RWPE1 (cell line): ENCODE measurements at places on chromosomes 5 and 9.

- peak; percentile 20 for DNase-seq
These were observed 322.3 kb downstream of the ASTN2 start for GRCh38 chr9:117092582-117092981.

- no peak for DNase-seq
These were observed 4.6 kb downstream of the TGFBR1 start for GRCh38 chr9:99109522-99109921.

GRCh38 chr9:32551276-32552051, 663 bp upstream of the SMIM27 start:
- DNase-seq: peak; percentile 58

DNA sequence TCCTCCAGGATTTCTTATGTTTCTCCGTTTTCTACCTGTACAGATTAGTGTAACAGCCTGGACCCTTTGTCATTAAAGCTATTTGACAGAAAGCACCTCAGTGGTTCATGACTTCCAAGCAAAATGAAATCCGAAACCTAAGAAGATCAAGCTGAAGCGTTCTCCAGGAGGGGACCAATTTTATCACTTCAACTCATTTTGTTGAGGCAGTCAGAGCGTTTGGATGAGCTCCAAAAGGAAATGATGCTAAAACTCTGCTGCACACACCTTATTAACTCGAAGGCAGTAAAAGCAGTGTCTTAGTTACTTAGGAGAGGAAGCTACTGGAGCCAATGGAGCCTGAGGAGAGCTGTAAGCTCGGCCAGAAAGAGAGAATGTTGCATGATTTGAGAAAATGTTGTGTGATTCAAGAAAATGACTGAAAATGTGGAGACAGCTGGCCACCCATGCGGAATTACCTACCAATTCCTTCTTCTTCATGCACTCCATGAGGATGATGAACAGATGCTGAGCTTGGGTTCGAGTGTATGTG, 346.7 kb upstream of the KLF9 start:
- no peak for DNase-seq

DNA sequence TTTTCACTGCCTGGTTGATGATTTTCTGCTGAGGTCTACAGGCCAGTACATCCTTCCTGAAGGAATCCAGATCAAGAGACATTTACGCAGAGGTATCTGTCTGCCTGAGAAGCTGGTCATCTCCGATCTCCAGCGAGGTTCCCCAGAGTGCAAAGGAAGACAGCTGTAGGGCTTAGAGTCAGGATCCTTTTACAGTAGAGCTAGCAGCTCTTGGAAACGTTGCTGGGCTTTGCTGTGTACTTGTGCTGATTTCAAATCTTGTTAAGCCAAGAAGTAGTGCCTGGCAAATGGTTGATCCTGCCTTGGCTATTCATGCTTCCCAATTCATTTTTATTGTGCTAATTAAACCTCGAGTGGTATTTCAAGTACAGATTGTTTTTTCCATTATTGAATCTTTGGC, 48.9 kb downstream of the NTRK2 start:
- DNase-seq: no peak

- no peak for DNase-seq
These were observed 45.4 kb upstream of the TDRD7 start for GRCh38 chr9:97366476-97366875.

GRCh38 chr9:31582071-31582470, 802.4 kb upstream of the ACO1 start:
- DNase-seq: no peak

DNA sequence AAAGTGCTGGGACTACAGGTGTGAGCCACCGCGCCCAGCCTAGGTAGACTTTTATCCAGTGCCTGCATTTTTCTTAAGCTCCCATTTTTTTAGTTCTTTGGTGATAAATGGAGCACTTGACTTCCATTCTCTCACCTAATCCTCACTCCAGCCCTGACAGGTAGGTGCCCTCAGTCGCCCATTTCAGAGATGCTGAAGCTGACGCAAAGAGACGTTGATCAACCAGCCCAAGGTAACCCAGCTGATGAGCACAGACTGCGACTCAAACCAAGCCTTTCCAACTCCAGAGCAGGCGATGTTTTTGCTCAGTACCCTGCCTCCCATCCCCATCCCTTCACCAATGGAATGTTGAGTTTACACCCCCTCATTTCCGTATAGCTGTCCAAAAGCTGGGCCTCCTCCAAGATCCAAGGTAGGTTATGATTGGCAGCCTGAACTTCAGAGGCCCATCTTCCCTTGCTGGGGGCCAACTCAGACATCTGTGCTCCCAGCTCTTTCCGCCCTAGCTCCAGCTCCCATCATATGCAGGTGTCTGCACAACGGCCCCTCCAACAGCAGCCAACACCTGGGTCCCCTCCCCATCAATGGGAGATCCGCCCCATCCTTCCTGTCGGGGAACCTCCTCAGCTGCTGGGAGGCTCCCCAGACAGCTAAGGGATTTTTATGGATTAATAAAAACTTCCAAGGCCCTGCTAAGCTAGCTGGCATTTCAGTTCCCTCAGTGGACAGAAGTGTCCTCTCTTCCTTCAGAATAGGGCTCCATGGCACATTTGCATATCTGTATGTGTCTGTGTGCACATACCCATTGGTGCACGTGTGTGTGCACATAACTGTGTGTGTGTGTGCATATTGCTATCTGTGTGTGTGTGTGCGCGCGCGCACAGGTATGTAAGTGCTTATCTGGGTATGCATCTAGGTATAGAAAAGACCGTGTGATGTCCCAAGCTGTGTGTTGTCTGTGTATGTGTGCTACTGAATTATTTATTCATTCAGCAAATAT, 39.3 kb upstream of the VDAC1 start:
- DNase-seq: no peak

DNA sequence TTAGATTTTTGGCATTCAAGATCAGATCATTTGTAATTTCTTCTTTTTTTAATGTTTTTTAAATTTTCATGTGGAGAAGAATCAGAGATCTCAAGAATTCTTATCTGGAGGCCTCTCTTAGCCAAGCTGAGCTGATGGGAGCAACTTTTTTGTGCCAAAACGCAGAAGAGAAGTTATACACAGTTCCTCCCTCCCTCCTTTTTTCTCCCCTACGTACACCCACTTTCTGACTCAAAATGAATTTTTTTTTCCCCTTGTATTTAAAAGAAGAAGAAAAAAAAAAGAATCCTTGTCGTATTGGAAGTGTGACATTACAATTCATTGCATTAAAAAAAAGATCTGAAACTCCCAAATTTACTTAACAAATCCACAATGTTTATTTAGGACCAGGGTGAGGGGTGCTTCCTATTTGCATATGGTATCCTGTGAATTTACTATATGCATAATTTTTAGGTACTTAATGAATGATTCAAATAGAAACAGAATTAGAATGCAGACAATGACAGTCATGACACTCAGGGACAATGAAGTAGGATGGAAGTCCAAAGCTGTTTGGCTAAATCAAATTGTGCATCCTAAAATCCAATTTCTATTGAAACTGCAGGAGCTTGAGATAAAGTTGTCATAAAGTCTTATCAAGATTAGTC, 54.4 kb downstream of the EBF1 start:
- no peak for DNase-seq

- DNase-seq: peak; percentile 39
These were observed 466.4 kb downstream of the ZNF608 start for GRCh38 chr5:124280079-124280478.

GRCh38 chr9:97853056-97853843, at the start of gene FOXE1:
FOXE1 (plus strand) TSS chr9:97853226; CDS start chr9:97853915, 689 bp downstream.
- DNase-seq: no peak

GRCh38 chr5:131171276-131171810, 599 bp downstream of the LYRM7 start:
- DNase-seq: peak; percentile 55

DNA sequence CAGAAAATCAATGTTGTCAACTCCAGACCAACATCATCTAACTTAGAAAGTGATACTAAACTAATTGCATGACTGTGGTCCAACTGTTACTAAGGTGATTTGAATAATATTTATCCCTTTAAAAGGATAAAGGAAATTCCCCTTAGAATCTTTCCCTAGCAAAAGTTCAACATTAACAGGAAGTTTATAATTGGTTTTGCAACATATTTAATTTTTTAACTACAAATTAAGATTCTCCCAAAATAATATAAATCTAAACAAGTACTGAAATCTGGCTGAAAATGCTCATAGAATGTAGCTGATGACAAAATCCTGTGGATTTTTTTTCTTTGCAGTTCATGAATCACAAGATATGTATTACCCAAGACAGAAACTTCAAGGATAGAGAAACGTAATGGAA, 151.4 kb downstream of the LPAR1 start:
- DNase-seq: no peak

DNA sequence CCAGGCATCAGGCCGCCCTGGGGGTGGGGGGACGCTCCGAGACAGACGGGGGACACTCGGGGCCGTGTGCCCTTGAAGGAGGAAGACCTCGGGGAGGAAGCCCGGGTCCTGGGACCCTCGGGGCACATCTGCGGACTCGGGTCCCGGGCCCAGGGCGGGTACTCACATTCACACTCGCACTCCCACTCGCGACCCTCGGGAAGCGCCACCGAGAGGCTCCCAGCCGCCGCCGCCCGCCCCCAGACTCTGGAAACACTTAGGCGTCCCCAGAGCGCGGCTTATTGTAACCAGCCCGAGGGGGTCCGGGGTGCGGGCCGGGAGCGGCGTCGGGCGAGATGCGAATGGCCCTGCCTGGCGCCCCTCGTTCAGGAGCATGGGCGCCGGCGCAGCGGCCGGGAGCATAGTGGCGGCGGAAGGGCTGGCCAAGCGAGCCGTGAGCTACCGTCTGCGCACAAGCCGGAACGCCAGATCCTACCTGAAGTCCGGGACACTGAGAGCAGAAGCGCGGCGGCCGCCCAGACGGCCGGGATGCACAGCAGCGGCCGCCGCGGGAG, 559 bp downstream of the ROR2 start:
- DNase-seq: no peak

- DNase-seq: no peak
These were observed 89.4 kb downstream of the UHRF2 start for GRCh38 chr9:6502399-6502798.

DNA sequence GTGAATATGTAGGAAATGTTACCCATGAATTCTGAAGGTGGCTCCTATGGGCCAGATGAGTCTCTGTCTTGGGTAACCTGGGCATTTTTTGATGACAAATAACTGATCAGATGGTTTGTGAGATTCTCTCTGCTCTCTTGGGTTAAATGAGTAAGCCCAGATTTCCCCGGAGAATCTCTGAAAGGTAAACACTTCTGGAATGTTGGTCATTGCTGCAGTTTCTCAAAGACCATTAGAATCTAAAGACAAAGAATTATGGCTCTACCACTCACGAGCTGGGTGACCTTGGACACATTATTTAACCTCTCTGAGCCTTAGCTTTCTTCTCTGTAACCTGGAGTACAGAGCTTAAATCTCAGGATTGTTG, 191.2 kb downstream of the DAB2IP start:
- no peak for DNase-seq
